ENCODE measurements at places on chromosomes 4 and X.

DNA sequence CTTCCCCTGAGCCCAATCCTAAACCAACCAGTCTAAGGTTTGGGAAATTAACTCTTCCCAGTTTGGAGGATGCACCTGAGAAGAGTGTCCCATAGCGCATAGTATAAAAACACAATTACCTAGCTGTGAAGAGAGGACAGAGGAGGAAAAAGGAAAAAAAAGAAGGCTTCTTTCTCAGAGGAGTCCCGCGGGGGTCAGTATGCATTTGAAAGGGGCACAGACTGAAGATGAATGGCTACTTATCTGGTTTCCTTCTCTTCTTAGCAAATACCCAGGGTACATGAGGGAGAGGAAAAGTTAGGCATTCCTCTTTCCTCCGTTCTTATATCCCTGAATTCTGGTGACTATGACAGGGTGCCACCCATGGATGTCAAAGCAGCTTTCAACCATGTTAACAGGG lies 96.9 kb downstream of the TMEM47 start:
- no peak for DNase-seq

DNA sequence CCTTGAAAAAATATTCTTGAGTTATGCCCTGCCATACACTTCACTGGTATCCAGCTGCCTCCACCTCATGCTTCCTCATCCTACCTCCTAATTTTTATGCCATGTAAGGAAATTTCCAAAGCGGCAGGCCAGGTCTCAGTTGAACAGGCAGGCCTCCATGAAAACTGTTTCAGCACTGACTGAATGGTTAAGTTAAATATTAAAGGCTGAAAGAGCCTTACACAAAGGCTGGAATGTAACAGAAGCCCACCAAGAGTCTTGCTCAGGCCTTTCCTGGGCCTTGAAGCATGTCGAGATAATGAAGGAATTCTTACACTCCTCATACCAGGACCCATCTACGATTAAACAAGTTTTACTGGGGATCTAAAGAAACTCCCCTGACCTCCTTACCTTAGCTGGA lies 359.6 kb upstream of the NOCT start:
- no peak for DNase-seq

DNA sequence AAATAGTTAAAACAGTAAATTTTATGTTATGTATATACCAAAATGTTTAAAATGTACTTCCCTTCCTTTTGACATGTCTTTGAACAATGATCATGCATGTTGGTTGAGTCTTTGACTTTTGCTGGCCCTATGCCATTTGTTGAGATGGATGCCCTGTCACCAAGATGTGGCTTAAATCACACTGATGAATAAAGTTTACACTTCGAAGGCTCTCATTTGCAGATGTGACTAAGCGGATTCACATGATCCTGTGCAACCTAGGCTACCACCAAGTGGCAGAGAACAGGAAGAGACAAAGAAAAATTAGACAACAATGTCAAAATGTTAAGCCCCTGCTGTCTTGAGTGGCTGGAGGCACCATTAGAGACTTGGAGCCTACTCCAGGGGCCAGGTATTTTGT lies 139.9 kb downstream of the RAB28 start:
- no peak for DNase-seq

- no peak for DNase-seq
Observed at GRCh38 chr4:172998527-172999469, 169.8 kb upstream of the GALNT7 start.

GRCh38 chr4:28548594-28548993 lies 1688.0 kb downstream of the STIM2 start:
- no peak for DNase-seq

DNA sequence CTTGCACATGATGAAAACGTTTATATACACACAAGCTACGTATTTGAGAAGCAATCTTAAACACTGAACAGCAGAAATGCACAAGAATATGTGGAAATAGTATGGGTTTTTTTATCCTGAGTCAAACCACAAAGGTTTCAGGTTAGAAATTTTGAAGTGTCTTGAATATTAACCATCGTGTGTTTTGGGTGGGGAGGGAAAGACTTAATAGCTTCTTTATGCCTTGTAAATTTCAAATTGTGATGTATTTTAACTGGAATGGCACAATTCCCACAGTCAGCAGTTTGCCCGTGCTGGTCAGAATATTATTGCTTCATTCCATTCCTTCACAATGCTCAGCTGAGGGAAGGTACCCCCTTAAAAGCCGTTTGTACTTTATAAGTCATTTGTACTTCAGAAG lies 67.4 kb upstream of the WDR1 start:
- DNase-seq: no peak

DNA sequence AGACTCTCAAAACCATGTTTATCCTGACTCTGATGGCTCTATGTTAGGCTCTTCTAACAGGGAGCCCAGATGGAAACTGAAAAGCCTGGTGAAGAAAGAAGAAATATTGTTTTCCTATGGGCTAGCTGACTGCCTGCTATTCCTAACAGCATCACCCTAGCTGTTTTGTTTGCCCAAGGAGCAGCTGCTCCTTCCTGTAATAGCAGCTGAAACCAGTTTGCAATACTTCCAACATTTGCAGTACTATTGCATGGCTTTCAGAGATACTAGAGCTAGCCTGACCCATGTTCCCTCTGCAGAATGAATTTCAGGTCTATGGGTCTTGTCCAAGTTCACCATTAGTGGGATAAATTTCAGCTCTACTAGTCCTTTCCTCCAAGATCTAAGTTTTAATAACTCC lies 495.2 kb downstream of the INPP4B start:
- DNase-seq: no peak

DNA sequence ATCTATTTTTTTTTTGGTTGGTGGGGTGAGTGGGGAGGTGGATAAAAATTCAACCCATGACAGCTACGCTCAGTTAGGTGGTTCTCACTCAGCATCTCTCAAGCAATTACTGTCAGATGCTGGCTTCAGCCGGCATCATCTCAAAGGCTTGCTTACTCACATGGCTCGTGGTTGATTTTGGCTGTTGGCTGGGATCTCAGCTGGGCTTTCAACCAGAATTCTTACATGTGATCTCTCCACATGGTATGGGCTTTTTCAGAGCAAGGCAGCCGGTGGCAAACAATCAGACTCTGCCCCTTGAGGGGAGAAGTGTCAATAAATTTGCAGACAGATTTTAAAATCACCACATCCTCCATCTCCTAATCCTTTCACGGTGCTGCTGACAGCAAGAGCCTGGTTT lies 47.2 kb downstream of the SLC34A2 start:
- no peak for DNase-seq

DNA sequence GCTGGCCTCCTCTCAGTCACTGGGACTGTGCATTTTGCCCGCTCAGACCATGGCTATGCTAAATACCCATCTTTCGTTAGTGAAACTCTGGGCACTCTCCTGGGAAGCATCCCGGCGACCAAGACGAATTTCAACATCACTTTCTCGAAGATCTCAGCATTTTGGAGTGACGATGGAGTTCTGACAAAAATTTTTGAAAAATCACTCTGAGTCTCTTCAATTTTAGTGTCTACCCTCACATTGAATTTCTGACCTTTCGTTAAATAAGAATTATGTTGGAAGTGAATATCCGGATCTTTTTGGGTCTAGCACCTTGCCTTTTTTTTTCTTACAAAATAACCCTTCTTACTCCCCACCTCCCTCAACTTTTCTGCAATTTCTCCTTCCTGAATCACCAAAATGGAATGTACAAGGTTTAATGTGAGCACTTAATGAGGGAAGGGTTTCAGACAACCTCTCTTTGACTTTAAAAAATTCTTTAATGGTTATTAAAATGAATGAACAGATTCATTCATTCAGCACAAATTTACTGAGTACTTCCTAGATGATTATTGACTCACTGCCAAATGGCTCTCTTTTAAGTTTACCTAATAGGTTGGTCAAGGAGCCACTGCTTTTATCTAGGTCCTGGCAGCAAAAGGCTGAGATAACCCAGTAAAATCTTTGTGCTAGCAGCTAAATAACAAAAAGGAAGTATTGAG lies 746 bp upstream of the AADAT start:
- DNase-seq: no peak

GRCh38 chr4:176800891-176801534 lies 8.3 kb upstream of the VEGFC start:
- DNase-seq: no peak

DNA sequence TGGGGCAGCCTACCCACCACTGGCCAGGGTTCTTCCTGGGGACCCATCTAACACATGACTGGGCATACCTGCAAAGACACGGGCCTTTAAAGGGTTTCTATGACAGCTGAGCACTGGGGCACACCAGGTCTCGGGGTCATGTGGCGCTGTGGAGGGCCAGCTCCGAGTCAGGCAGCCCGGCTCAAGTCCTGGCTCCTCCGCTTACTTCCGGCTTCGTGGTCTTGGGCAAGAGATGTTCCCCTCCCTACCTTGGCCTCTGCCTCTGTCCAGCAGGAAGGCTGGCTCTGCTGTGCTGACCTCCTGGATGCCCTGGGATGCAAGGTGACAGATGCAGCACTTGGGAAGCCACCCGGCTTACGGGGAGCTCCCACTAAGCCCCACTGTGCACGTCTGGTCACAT lies 37.6 kb downstream of the HTRA3 start:
- DNase-seq: no peak

- no peak for DNase-seq
Observed at GRCh38 chr4:56906489-56907393, 959 bp upstream of the REST start.

- no peak for DNase-seq
Observed at GRCh38 chr4:56540826-56541225, 35.2 kb downstream of the ARL9 start.

- no peak for DNase-seq
Observed at GRCh38 chr4:169968999-169969398, 57.2 kb downstream of the MFAP3L start.

- no peak for DNase-seq
Observed at GRCh38 chr4:98517218-98518021, 141.0 kb downstream of the TSPAN5 start.

GRCh38 chrX:19860571-19860970 lies 26.8 kb downstream of the SH3KBP1 start:
- no peak for DNase-seq

GRCh38 chrX:40437348-40437747 lies 143.4 kb upstream of the ATP6AP2 start:
- DNase-seq: no peak

- no peak for DNase-seq
Observed at GRCh38 chr4:159143687-159144086, 40.8 kb downstream of the RAPGEF2 start.

DNA sequence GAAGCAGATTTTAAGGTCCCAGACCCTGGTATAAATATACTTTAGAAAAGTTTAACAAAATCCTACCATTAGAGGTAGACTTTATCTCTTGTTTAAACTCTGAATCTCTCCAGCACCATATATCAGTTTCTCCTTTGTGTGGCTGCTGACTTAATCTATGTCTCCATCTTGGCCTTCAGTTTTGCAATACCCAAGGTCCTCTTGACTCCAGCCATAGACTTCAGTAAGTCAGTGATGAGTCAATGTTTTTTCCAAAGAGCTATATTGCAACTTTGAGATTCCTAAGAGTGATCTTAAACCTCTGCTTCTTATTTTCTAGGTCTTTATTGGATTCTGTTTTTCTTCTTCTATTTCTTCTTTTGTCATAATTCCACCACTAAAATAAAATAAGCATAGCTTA lies 50.8 kb upstream of the ADGRL3 start:
- no peak for DNase-seq

DNA sequence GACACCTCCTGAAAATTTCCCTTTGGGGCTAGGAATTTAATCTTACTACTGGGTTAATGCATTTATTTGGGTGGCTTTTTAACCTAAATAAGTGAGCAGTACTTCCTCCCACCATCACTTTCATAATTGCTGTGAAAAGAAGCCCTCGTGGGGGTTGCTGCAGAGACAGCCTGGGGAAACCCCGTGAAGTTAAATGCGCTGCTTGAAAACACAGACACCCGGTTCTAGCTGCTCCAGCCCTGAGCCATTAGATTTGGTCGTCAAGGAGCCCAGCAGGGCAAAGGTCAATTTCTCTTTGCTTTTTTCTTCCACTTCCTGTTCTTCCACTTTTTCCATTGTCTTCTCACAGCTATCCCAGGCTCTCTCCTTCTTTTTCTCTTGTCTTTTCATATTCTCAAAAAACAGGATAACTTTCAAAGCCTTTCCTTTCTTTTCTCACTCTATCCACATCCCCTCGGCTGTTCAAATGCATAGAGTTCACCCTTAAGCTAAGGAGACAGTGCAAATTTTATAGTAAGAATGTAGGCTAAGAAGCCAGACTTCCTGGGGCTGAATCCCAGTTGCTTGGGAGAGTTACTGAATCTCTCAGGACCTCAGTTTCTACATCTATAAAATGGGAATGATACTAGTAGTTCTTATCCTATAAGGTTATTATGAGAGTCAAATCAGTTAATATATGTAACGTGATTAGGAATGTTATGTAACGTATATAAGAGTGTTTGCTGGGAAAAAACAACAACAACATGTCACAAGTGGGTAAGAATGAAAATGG lies 91.5 kb upstream of the ZNF827 start:
- no peak for DNase-seq

- no peak for DNase-seq
Observed at GRCh38 chr4:84803720-84804119, 162.8 kb downstream of the WDFY3 start.

DNA sequence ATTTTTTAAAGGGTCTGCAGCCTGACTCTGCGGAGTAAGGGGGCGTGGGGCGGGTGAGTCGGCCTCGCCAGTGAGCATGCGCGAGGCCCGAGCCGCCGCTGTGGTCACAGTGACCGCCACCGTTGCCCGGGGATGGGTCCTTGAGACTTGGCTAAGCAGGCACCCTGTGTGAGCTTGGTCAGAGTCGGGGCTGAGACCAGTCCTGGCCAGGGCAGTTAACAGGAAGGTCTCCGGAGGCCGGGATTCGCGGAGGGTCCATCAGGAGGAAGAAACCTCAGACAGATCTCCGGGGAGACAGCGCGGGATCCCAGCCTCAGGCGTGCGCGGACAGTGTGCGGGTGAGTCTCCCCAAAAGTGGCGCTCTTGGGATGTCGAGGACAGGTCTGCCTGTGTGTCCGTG lies 1384.4 kb upstream of the PCDH10 start:
- no peak for DNase-seq

GRCh38 chr4:71267244-71267643 lies 71.6 kb upstream of the SLC4A4 start:
- DNase-seq: no peak

Measured in NCI-H1436 treated with DMSO at 0.1 percent for 48 hours (cell line).